ENCODE measurements at places on chromosomes 6 and 20.

GRCh38 chr6:42530751-42531150, 33.1 kb upstream of the UBR2 start:
- no peak for DNase-seq

- DNase-seq: no peak
Observed at GRCh38 chr6:2951728-2952127, 19.6 kb downstream of the SERPINB6 start.

DNA sequence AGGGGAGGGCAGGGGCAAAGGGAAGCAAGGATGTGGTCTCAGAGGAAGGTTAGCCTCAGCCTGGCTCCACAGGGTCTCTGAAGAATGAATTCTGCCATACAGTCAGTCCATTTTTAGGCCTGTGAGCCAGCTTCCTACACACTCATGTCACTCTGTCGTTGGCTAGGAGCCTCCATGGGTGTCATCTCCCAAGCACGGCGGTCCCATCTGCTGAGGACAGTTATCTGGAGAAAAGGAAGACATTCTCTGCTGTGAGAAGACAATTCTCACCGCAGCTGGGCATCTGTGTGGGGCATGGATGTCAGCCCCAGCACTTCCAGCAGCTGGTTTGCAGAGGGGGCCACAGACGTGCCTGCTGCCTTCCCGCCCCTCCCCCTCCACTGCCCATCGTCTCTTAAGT, 167.6 kb downstream of the LINC00237 start:
- no peak for DNase-seq

DNA sequence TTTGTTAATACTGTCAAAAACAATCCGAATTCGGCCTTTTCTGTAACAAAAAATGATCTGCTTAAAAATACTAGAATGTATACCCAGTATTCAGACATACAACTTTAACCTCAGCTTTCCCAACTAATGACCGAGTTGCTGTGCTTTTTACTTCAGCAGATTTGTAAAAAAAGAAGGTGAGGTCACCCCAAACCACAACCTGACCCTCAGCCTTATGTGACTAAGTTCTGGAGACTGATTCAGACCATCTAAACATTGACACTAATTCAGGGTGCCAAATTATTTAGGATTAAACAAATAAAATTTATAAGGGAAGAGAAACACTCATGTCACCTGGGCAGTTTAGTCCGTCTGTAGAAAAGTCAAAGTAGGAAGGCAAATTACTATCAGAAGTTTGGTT, 7.7 kb downstream of the CCN6 start:
- DNase-seq: no peak

DNA sequence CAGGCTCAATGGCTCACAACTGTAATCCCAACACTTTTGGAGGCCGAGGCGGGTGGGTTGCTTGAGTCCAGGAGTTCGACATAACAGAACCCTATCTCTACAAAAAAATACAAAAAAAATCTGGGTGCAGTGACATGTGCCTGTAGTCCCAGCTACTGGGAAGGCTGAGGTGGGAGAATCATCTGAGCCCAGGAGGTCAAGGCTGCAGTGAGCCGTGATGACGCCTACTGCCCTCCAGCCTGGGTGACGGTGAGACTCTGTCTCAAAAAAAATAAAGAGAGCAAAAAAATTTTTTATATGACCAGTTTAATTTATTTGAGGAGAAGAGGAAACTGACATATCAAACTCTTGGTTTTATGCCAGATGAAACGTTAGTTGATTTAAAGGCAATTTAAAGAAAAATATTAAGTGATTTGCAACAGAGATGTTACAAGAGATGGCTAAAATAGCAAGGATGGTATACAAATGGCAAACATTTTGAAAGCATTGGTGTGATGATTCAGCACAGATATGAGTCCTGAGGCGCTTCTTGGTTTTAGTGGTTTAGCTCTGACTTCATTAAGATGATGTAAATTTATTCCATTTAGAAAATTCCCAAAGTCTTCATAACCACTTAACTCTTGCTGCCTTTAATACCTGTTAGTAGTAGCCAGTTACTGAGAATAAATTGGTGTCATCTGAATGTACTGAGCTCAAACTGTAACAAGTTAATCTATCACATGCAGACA, 17.7 kb downstream of the GTF2H5 start:
- no peak for DNase-seq

- no peak for DNase-seq
Observed at GRCh38 chr6:17484201-17484849, 90.9 kb downstream of the CAP2 start.

- peak; percentile 16 for DNase-seq
Observed at GRCh38 chr6:34391786-34392496, 528 bp downstream of the NUDT3 start.

- DNase-seq: no peak
Observed at GRCh38 chr20:57707849-57708693, 1.7 kb downstream of the PMEPA1 start.

GRCh38 chr20:36819659-36820058, 46.1 kb upstream of the DSN1 start:
- no peak for DNase-seq

DNA sequence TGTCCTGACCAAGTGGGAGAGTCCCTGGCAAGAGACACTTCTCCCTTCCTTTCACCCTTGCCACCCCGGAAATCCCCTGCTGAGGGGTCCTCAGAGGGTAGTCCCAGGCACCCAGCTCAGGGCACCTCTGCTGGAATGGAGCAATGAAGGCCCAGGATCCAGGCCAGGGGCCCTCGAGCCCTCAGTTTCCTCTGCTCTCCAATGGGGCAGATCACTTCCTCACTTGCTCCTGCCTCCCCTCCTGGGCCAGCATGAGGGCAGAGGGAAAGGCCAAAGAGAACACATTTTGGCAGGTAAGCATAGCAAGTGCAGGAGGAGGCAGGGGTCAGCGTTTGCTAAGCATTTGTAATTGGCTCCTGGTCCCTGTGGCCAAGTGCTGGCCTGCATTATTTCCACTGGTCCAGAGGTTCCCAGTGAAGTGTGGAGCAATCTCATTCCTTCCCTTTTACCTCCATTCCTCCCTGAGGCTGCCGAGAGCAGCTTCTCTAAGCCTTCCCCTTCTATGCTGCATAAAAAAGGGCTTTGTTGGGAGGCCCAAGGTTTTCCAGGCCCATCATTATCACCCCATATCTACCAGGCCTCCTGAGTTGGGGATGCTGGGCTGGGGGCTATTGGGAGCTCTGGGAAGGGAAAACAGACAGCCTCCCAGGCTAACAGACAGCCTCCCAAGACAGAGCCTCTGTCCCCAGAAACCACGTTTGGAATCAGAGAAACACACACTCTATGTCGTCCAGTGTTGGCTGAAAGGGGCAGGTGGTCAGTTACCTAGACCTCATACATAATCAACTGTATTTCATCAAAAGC, 28.8 kb upstream of the VEGFA start:
- DNase-seq: no peak

DNA sequence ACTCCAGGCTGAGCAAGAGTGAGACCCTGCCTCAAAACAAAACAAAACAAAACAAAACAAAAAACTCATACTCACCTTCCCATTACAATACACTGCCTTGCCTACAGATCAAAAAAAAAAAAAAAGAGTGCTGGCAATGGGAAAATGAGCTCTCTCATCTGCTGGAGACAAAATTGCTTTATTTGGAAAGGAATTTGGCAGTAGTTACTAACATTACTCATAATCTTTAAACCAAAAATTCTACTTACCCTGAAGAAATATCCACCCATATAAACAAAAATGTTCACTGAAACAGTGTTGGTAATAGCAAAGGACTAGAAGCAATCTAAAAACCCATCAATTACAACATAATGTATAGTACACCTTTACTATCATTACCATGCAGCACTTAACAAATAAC, 120.4 kb downstream of the RNGTT start:
- DNase-seq: no peak

- DNase-seq: no peak
Observed at GRCh38 chr6:138005846-138006245, 101.4 kb downstream of the PERP start.

- DNase-seq: no peak
Observed at GRCh38 chr6:82085701-82086100, 161.8 kb downstream of the IBTK start.

GRCh38 chr20:44496976-44497375, 21.3 kb downstream of the TTPAL start:
- no peak for DNase-seq
